Activated naive CD4-positive, alpha-beta T cell treated with anti-CD3 and anti-CD28 coated beads, Interleukin-2, amount 50 U/mL, for 16 hours (primary cell): ENCODE measurements at places on chromosomes 1 and 21.
A peak's percentile ranks its signal among the peaks of the same experiment; 100 is the strongest.

- no peak for DNase-seq
Observed at GRCh38 chr1:36135330-36135667, 10.3 kb upstream of the COL8A2 start.

- no peak for DNase-seq
Observed at GRCh38 chr1:117169871-117170596, 40.7 kb downstream of the VTCN1 start.

DNA sequence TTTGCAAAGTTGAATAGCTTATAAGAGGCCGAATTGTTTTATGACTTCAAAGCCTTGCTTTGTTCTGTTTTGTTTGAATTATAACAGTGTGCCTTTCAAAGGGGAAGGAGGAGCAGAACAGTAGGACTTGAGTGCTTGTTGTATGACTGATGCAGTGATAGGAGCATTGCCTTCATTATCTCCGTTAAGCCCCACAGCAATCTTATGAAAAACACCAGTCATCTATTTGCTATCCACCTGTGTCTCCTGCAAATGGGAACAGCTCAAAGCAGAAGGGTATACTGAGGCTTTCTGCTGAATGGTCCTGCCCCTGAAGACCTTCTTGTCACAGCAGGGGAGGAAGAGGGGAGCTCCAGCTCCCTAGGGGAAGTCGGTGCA, 127.5 kb downstream of the RNF220 start:
- no peak for DNase-seq

- DNase-seq = no peak
Observed at GRCh38 chr1:185360714-185361113, 43.7 kb upstream of the IVNS1ABP start.

DNA sequence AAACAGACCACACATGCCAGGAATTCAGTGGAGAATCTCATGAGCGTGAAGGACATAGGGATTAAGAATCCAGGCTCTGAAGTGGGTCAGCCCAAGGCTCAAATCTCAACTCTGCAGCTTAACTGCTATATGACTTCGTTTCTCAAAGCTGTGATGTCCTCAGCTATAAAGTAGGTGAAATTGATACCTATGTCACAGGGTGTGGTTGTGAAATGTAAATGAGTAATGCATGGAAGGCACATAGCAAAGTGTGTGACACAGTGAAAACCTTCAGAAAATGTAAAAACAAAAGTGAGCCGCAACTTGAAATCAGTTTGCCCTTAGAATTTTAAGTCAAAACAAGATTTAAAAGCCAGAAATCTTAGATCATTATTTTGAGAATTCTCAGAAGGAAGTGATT, 145.7 kb upstream of the PRMT6 start:
- no peak for DNase-seq

DNA sequence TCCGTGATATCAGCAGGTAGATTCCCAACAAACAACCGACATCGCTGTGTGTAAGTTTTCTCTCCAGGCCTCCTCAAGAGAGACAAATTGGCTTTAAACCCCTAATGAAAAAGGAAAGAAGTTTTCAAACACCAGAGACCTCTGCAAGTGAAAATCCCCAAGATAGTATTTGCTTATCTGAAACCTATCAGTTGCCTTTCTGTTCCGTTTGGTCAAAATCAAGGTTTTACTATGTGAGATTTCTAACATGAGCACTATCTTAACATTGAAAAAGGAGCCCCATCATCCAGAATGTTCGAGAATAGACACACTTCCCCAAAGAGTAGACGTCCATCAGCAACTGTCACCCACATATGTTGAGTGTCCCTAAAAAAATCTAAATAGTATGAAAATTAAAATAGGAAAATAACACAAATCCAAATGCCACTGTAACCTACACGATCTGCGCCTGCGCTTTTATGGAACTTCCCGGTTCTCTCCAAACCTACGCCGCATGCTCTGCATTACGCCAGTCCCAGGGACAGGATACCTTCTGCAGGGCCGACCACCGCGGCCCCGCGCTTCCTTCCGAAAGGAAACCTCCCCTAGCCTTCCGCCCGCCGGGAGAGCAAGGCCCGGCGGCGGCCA, 1.4 kb downstream of the SFPQ start:
- no peak for DNase-seq

GRCh38 chr1:162674034-162674608, 41.9 kb downstream of the DDR2 start:
- no peak for DNase-seq

- no peak for DNase-seq
Observed at GRCh38 chr1:88998716-88999115, 6.3 kb upstream of the KYAT3 start.

GRCh38 chr21:25967181-25967900, 203.2 kb downstream of the APP start:
- DNase-seq = no peak

DNA sequence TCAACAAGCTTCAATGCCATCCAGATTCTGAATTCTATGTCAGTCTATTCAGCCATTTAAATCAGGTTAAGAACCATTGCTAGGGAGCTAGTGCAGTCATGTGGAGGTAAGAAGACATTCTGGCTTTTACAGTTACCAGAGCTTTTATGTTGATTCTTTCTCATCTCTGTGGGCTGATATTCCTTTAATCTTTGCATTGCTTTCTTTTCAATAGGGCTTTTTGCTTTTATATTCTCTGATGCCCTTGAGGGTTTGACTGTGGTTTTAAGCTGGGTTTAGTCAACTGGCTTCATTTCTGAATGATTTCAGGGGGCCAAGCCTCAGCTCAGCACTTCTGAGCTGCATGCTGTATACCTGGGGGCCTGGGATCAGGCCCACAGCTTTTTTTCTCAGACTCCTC, 51.0 kb upstream of the GORAB start:
- DNase-seq = no peak

- no peak for DNase-seq
Observed at GRCh38 chr1:113943028-113943811, 14.1 kb downstream of the HIPK1 start.

DNA sequence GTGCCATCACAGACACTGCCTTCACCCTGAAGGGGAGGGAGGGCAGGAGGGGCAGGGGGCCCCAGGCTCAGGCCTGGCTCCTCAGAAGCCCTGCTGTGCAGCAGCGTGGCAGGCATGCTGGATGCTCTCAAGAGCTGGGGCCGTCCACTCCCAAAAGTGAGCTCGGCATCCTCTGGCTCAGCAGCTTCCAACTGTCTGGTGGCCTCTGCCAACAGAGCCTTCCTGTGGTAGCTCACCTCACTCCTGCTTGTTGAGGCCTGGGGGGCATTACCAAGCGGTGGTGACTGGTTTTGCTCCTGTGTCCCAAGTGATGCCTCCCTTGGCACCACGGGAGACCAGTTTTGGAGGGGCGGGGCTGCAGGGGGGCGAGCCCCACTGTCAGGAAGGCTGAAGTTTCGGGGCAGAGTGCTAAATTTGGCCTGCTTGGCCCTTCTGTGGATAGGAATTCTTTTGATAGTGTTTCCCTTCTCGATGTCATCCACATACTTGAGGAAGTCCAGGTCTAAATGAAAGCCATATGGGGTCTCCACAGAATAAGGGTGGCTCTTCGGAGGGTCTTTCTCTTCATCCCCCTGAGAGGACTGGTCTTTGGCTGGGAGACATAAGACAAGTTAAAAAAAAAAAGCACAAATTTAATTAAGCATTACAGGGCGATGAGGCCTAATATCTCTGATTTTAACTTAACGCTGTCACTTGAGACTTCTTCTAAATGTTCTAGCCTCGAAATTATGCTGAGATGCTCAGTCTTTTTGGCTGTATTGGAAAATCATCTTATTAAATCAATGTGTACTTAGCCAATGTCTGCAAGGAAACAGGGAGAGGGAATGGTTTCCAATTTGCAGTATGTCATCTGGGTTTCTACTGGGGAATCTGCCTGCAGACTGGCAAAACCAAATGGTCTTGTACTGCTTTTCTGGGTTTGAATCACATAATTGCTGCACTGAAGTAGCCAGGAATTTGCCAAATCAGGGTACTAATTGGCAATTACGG, 44.4 kb downstream of the KANK4 start:
- DNase-seq = no peak

DNA sequence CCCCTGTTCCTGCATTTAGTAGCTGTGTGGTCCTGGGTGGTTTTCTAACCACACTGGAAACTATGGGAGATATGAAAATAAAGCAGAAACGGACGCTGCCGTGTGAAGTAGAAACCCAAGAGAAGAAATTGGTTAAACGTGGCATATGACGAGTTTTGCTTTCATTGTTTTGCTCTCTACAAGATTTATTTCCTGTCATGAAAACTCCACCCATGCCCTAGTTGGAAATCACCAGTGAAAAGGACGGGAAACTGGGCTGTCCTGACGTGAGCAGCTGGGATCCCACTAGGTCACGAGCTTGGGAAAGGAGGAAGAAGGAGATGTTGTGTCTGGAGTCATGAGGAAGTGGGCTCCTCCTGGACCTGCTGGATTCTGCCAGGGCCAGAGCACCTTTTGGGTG, 120.8 kb upstream of the GADD45A start:
- no peak for DNase-seq

DNA sequence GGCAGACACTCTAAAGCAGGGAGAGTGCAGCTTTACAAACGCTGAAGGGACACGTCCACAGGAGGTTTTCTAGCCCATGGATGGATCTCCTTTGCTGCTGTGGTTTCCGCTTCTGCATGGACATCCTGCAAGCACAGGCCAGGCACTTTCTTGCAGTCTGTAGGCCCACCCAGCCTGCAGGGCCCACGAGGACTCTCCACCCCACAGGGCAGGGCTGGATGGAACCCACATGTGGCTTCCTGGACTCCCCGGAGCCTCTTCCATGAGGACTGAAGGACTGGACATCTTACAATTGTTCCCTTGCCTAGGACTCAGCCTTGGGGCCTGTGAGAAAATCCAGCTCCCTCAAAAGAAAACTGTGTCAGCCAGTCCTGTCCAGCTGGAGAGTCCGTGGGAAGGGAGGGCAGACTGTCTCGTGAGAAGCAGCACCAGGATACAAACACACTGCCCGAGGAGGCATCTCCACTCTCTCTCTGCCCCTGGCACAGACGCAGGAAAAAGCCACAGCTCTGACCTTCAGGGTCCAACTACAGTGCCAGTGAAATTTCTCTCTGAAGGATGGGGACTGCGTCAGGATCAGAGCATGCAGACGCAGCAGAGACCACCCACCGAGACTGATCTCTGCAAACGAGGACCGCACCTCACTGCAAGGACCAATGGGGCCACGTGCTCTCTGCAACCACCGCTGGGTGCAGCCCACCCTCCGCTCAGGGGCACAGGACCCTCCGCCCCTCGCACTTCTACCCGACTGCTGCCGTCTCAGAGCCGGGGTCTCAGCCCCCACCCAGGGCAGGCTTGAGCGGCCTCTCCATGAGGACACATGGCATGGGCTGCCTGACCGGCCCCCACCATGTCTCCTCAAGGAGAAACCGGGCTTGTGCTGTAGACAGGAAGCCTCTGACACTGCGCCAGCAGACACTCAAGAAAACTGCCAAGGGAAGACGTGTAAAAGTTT, 130.1 kb downstream of the NPHP4 start:
- no peak for DNase-seq

GRCh38 chr1:16152481-16153087, 3.3 kb downstream of the EPHA2 start:
- no peak for DNase-seq

- DNase-seq = no peak
Observed at GRCh38 chr1:209354840-209355165, 228.7 kb upstream of the CAMK1G start.

DNA sequence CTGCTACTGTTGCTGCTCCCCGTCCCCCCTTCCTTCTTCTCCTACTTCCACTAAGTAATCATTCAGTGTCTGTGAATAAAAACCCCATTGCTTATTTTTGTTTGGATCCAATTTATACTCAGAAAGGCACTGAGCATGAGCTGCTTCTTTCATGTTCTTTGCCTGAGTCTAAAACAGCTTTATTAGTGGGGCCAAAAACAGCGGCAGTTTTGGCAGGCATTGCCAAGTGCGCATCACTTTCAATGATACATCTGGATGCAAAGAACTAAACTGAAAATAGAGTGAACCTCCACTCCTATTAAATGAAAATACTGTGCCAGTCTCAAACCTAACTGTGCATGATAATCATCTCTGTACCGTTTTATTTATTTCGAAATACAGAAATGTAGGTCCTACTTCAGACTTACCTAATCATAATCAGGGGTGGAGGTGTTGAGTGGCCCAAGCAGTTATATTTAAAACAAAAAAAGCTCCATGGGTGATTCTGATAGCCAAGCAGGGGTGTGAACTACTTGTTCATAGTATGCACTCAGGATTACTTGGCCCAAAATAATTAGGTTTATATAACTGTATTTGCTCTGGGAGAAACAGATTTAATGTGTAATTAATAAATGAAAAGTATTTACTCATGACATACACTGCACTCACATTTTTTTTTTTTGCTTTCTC, 48.4 kb downstream of the NEK7 start:
- DNase-seq = no peak

DNA sequence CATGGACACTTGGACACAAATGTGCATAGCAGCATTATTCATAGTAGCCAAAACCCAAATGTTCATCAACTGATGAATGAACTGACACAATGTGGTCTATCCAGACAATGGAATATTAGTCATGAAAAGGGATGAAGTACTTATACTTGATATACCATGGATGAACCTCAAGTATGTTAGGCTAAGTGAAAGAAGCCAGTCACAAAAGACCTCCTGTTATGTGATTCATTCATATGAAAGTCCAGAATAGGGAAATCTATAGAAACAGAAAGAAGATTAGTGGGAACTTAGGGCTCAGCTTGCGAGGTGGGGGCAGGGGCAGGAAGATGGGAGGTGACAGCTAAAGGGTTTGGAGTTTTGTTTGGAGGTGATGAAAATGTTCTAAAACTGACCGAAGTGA, 7.4 kb downstream of the KCNE1 start:
- no peak for DNase-seq

GRCh38 chr1:156571919-156572662, at the start of gene IQGAP3:
IQGAP3 (minus strand) TSS chr1:156572565; CDS start chr1:156572529, 36 bp downstream.
- DNase-seq = peak; percentile 73

- no peak for DNase-seq
Observed at GRCh38 chr21:39094847-39095579, 88.2 kb downstream of the PSMG1 start.

DNA sequence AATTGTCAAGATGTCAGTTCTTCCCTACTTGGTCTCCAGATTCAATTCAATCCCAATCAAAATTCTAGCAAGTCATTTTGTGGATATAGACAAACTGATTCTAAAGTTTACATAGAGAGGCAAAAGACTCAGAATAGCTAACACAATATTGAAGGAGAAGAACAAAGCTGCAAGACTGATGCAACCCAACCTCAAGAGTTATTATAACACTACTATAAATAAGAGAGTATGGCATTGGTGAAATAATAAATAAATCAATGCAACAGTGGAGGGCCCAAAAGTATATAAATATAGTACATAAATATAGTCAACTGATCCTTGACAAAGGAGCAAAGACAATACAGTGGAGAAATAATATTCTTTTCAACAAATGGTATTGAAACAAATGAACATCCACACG, 49.7 kb downstream of the PRPF38A start:
- no peak for DNase-seq
